ENCODE measurements at places on chromosomes 5 and 9. TPM values are rescaled to one million over a fixed set of nuclear protein-coding genes. Genes with fewer than 3 reads are reported as not detected.

BNC2 gene
- polyA plus RNA-seq = 5.4 TPM

DNA sequence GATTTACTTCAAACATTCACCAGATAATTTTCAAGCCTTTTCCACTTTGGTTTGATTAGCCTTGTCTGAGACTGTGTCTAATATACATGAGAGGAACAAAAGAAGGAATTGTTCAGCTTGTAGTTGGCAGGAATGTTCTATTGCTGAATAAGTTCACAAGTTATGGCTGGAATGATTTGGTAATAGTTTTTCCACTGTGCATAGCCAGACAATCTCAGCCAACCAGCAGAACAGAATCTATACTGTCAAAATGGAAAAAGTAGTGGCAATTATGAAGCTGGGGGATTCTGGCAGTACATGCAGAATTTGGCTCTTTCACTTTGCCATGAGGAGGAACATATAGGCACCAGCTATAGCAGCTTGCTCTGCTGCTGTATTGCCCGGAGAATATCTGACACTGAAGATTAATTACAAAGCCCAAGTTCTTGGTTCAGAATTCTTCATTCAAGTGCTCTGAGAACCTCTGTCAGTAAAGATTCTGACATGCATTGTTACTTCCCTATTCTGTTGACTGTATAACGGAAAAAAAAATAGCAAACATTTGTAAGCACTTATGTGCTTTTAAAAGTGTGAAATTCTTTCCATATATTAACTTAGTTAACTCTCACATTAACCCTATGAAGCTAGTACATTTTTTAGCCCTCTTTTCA lies 150.6 kb downstream of the PRR16 start:
- DNase-seq = no peak

GRCh38 chr9:110763568-110763967 lies 95.0 kb downstream of the MUSK start:
- DNase-seq = no peak

DNA sequence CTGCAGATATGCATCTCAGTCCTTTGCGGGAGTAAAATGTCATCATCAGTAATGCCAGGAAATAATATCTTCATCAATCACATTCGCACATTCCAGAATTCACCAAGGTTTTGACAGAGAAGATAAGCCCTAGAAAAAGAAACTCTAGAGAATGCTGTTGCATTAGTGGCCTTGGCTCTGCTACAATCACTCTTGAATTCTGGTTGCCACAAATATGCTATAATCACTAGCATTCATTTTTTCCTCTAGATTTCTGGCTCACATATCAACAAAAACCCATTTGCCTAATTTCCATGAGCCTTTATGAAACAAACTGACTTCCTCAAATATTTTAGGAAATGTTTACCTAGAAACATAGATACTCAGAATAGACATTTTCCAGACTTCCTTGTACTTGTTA lies 653.4 kb downstream of the ANXA1 start:
- DNase-seq = no peak

LCN9 gene
- polyA plus RNA-seq = not detected

DNA sequence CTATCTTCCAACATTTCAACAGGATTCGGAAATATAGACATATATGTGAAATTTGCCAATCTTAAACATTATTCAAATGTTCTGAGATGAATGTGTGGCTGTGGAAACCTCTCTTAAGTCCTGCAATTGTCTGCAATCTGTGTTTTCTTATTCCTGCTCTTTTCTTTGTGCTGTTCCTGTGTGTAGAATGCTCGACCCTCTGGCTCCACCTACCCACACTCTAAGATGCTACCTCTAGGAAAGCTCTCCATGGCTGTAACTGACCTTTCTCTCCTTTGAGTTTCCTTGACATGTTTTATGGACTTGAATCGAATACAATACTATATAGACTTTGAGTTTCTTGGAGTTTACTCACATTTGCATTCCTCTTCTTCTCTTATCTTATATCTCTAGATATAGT lies 120.6 kb upstream of the ASTN2 start:
- DNase-seq = no peak

GRCh38 chr9:107279086-107279485 lies 4.0 kb upstream of the RAD23B start:
- no peak for DNase-seq

- no peak for DNase-seq
Measured at GRCh38 chr5:132688536-132689339, 14.9 kb downstream of the IL4 start.

EQTN gene
- not detected for polyA plus RNA-seq

DNA sequence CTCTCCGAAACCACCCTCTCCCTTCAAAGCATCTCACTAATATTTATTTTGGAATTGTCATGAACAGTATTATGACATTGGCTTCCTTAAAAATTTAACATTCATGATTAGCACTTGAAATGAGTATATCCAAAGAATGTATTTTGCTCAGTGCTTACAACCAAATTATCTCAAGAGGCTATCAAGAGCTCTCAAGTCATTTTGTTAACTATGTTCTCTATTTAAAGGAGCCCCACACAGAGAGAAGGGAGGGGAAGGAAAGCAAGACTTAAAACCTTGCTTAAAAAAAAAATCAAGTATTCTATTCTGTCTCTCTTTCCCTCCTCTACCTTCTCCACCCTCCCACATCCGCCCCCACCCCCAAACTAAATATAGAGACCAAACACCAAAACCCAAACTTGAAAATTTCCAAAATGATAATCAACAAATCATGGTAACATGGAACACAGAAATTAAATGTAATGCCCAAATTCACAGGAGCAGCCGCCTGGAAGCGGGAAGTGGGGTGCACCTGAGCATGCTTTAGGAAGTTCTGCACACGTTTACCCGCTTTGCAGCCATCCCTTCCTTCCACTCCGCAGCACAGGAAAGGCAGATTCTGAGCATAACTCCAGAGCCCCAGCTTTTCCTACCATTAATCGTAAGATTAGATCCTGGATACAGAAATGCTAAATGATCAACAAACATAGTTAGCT lies 66.9 kb downstream of the EBF1 start:
- DNase-seq = no peak

DNA sequence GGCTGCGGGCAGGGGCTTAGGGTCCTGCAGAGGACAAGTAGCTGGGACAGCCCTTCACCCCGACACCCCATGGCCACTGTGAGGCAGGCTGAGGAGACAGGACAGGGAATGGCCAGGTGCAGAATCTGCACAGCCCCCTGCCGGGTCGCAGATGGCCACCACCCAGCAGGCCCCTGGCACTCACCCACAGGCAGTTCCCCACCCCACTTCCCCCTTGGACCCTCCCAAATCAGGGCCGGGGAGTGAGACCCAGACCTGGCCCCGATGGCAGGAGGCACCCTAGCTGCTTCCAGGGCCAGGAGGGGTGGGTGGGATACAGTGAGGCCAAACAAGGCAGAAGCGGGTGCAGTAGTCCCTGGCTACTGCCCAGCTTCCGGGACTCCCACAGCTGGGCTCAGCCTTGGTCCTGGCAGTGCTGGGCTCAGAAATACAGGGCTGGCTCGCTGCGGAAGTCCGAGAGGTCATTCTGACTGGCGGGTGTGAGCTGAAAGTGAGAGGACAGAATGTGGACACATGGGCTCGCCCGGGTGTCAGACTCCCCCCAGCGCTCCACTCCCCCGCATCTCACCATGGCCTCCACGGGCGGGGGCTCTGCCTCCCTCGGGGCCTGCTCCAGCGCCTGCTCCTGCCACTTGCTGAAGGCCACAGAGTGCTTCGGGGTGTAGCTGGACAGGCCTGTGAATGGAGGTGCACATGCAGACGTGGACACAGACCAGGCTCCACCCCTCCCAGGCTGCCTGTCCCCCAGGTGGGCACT lies 3.4 kb downstream of the SSNA1 start:
- no peak for DNase-seq

DNA sequence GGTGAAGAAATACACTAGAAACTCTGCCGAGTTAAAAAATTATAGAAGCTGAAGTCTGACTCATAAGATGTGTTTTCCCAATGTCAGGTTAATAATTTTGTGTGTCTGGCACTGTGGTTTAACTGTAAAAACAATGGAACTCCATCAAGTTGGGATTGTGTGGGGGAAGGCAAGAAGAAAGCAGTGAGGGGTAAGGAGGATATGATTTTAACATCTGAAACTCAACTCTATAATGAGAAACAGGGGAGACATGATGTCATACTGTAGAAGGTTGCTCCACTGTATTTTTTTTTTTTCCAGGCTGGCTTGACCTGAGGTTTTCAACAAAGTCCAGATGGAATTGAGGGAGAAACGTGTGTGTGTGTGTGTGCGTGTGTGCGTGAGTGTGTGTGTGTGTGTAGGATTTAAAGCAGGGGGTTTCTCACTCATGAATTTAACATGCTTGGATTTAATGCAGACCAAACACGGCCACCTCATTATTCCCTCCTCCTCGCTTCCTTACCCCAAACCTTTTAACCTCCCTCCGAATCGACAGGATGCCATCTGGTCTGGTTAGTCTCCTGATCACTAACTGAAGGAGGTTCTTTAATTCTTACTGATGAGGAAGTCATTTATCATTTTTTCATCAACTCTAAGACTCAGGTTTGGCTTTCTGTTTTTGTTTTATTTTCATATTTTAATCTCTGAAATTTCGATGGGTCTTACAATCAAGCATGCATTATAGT lies 140.2 kb upstream of the LPAR1 start:
- no peak for DNase-seq

GRCh38 chr9:134838651-134839454 lies 41.8 kb upstream of the FCN2 start:
- DNase-seq = no peak

- DNase-seq = no peak
Measured at GRCh38 chr5:150328515-150328914, 25.8 kb upstream of the ARSI start.

FSTL4 gene
- 4.0 TPM for polyA plus RNA-seq

GRCh38 chr5:179747811-179748210 lies 15.2 kb downstream of the MAML1 start:
- no peak for DNase-seq

TBC1D13 gene
- 38.5 TPM for polyA plus RNA-seq

GRCh38 chr5:176368726-176369125 lies 3.4 kb downstream of the ARL10 start:
- no peak for DNase-seq

DNA sequence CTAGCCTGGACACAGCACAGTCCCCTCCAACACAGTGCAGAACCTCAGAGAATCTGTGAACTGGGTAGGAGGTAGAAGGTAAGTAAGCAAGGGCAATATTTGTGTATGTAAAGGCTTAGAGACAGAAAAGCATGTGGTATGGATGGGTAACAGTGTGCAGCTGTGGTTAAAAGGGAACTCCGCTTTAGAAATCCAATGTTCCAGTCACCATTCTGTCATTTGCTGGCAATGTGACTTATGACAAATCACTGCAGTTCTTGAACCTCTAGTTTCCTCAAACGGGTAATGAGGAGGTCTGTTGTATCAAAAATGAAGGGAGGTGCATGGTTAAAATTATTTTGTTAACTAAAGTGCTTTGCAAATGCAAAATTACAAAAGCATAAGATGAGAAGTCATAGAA lies 125.5 kb upstream of the IFNE start:
- no peak for DNase-seq

LHX3 gene
- not detected for polyA plus RNA-seq

KLHL9 gene
- polyA plus RNA-seq = 10.4 TPM

CRHBP gene
- polyA plus RNA-seq = 67.7 TPM

ZDHHC11B gene
- 4.4 TPM for polyA plus RNA-seq

DNA sequence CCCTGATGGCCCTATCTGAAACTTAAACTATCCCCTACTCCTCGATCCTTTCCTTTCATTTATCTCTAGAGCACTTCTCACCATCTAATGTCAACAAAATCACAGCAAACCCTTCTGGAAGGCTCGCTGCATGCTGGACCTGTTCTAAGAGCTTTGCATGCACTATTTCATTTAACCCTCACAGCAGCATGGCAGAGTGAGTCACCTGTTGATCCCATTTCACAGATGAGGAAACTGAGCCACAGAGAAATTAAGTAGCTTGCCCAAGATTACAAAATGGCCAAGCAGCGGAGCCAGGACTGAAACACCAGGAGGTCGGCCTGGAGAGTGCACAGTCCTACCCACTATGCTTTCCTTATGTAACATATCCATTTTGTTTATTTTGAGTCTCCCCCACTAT lies 93.1 kb downstream of the ZNF622 start:
- DNase-seq = no peak

PCDHGA5 gene
- not detected for polyA plus RNA-seq

GRCh38 chr9:126341902-126342301 lies 15.3 kb downstream of the MVB12B start:
- DNase-seq = no peak

DNA sequence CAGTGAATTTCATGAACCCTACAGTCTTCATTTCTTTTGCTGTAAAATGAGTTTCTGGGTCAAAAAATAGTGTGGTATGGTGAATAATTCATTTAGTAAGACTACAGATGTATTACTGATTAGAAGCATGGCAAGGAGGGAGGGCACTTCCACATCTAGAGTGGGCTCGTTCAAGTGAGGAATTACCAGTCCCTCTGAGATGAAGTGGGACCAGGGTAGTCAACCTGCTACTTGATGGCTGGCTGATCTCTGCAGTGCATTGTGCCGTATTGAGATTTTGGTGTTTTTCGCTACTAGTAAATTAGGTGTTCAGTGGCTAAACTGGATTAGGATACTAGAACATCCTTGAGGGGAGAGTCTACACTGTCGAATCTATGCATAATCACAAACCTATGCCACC lies 10.8 kb downstream of the CDC37L1 start:
- DNase-seq = no peak

LCN1 gene
- polyA plus RNA-seq = not detected

GRCh38 chr5:124056326-124056990 lies 544.5 kb downstream of the CSNK1G3 start:
- DNase-seq = no peak

GRCh38 chr9:131722255-131722654 lies 17.6 kb downstream of the RAPGEF1 start:
- DNase-seq = no peak

DNA sequence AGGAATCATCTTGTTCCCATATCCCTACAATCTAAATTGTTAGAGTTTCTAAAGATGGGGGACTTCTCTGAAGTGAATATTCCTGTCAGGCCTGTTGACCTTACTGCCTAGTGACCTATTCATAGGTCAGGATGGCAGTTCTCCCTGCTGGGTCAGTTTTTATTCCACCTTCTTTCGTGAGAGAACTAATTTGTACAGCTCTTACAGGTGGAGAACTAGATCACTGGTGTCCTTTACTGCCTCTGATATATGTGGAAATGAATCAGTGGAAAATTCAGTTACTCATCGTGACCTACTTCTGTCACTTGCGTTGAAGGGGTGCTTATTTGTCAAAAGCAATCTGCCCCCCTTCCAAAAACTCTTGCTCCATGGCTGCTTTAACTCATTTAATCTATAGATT lies 164.9 kb downstream of the CD180 start:
- no peak for DNase-seq

C9 gene
- 1.5 TPM for polyA plus RNA-seq

- no peak for DNase-seq
Measured at GRCh38 chr5:83009408-83009807, 67.8 kb downstream of the TMEM167A start.

- DNase-seq = no peak
Measured at GRCh38 chr9:29958469-29958868, 2385.2 kb upstream of the C9orf72 start.

LECT2 gene
- not detected for polyA plus RNA-seq

DNA sequence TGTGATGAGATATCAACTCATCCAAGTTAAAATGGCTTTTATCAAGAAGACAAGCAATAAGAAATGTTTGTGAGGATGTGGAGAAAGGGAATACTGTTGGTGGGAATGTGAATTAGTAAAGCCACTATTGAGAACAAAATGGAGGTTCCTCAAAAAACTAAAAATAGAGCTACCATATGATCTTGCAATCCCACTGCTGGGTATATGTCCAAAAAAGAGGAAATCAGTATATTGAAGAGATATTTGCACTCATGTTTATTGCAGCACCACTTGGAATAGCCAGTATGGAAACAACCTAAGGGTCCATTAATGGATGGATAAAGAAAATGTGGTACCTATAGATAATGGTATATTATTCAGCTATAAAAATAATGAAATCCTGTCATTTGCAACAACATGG lies 25.1 kb downstream of the PPIP5K2 start:
- no peak for DNase-seq
